ENCODE measurements at places on chromosomes 6 and 20.

GRCh38 chr20:38843346-38843745 is 37.8 kb downstream of the PPP1R16B start:
- DNase-seq, result no peak

GRCh38 chr6:71289039-71289801 is 609 bp downstream of the OGFRL1 start:
- no peak for DNase-seq

- DNase-seq, result no peak
Measured at GRCh38 chr20:32535953-32536823, 48.9 kb downstream of the NOL4L start.

DNA sequence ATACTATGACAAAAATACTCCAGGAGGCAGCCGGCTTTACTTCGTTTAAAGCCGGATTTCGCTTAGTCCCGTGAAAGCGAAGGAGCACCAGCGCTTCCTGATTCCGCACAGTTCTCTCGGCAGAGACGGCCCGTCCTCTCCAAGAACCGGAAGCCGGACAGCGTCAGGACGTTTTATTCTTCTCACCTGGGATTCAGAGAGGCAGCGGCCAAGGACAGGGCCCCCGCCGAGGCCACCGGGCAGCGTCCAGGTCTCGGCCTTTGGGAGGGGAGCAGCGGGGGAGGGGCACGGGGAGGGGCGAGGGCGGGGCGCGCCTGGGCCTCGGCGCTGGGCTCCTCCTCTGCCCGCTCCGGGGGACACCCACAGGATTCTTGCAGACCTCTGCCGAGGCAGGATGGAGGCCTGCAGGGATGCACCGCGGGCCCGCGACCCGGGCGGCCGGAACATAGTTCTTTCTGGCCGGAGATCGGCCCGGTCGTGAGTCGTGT is 2.8 kb upstream of the DIDO1 start:
- DNase-seq, result no peak

DNA sequence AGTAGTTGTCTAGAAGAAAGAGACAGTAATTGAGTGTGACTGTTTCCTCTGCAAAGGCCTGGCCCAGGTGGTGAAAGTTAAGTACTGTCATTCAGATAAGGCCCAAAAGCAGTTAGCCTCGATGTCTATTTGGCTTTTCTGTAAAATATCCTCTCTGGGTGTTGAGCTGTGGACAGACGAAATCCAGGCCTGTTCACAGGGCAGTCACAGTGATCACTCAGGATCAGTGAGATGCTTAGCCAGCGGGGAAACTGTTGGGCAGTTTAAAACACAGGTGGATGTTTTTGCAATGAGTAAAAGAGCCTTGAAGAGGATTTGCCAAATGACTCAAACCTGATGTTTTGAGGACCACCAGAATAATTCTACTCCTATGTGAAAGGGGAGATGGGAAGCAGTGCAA is 22.0 kb upstream of the PRDM1 start:
- no peak for DNase-seq

DNA sequence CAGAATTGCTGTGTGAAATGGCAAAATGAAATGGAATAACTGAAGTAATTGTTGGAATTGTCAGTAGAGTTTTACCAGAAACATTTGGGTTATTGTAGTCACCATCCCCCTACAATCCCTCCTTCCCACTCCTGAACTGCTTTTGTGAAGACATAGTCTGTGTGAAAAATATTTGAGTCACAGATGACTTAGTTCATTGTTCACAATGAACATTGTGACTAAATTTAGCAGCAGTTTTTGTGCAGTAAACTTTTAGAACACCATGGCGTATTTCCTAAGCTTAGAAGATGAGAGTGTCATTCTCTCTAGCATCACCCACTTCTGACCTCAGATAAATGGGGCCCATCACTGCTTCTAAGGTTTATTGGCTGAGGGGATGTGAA is 11.0 kb downstream of the OTOR start:
- DNase-seq, result peak; percentile 54

GRCh38 chr6:2623295-2623694 is 127.4 kb downstream of the MYLK4 start:
- DNase-seq, result no peak

GRCh38 chr6:108521616-108522107 is 39.1 kb upstream of the FOXO3 start:
- DNase-seq, result no peak

DNA sequence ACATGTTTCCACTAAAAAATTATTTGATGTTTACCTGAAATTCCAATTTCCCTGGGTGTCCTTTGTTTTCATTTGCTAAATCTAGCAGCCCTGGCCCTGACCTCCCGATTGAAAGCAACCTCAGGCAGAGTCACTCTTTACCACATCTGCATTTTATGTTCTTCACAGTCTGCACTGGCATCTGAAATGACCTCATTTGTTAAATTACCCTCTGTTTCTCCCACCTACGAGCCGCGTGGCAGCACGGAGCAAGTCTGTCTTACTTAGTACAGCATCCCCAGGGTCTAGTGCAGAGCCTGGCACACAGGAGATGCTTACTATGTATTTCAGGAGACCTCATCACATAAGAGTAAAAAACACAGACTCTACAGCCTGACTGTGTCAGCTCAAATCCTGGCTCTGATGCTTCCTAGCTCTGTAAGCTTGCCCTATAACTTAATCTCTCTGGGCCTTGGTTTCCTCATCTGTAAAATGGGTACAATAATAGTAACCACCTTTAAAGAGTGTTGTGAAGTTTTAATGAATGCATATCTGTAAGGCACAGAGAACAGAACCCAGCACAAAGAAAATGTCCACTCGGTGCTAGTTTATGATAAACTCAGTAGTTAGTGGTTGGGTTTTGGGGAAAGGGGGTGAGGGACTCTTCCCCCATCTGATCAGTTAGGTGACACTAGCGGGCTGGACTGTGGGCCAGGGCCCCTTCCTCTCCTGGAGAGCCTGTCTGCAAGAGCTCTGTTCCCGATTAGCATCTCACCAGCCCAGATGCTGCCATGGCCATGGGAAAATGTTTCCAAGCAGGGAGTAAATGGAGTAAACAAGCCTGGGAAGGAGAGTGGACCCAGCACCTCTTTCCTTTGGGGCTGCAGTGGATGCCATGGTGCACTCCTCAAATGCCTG is 88.2 kb downstream of the PREX1 start:
- DNase-seq, result no peak

DNA sequence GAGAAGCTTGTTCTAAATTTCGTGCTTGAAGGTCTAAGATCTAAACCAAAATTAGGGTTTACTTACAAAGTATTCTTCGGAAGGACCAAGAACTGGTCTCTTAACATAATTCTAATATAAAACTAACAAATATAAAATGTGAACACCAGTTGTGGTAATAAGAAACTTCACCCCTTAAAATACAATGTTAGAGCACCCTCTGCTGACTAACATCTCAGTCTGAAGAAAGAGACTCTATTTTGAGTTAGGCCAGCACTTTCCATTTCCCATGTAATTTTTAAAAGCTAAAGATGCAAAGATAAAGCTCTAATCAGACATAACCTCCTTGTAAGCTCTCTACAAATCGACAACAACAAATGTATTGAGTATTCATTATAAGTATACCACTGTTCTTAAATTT is 24.6 kb downstream of the ATG5 start:
- DNase-seq, result peak; percentile 39

DNA sequence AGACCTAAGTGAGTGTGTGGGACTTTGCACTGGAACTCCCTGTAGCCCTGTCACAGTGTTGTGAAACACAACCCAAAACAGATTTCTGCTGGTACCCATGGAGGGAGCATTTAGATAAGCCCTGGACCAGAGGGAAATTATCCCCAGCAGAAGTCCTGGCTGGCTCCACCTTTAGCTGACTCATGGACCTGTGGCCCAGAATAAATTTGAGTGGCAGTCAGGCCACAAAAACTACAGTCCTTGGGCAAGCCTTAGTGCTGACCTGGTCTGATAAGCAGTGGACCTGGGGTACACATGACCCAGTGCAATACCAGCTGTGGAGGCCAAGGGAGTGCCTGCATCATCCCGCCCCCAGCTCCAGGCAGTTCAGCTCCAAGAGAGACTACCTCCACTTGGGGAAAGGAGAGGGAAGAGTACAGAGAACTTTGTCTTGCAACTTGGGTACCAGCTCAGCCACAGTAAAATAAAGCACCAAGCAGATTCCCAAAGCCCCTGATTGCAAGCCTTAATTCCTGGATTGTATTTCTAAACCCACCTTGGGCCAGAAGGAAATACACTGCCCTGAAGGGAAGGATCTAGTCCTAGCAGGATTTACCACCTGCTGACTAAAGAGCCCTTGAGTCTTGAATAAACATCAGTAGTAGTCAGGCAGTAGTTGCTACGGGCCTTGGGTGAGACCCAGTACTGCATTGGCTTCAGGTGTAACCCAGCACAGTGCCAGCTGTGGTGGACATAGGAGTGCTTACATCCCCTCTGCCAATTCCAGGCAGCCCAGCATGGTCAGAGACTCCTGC is 140.4 kb upstream of the COL21A1 start:
- DNase-seq, result no peak

GRCh38 chr6:125824946-125825771 is 34.4 kb downstream of the NCOA7 start:
- no peak for DNase-seq

- DNase-seq, result no peak
Measured at GRCh38 chr6:84062519-84063154, 29.1 kb downstream of the MRAP2 start.

DNA sequence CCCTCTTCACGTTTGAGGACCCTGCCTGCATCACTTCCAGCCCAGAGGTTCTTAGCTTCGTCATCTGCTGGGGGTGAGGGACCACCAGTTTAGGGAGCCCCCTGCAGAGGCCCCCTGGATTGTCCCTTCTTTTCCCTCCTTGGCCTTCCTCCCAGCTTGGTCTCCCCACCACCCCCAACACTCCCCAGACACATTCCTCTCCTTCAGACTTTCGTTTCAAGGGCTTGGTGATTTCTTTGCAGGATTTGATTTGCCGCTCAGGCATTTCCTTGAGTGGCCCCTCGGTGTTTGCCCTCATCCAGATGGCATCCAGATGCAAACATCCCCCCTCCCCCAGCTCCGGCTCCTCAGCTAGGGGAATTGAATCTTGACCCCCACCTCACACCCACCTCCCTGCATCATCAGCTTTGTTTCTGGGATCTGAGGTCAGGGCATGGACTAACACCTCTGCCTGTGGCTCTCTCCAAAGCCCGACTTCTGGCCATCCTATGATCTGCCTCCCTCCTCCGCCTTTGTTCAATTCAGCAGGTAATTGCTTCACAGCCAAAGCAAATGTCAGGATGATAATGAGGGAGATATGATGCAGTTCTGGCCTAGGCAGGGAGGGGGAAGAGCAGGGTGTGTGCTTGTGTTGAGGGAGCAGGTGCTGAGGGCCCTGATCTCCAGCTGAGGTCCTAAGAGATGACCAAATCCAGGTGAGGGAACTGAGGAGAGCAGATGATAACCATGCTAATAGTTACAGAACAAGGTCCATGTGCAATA is 141.5 kb downstream of the VEGFA start:
- DNase-seq, result no peak

GRCh38 chr6:63897952-63898351 is 262.4 kb downstream of the PHF3 start:
- no peak for DNase-seq

- DNase-seq, result peak; percentile 15
Measured at GRCh38 chr6:130848945-130849344, 21.7 kb downstream of the SMLR1 start.

DNA sequence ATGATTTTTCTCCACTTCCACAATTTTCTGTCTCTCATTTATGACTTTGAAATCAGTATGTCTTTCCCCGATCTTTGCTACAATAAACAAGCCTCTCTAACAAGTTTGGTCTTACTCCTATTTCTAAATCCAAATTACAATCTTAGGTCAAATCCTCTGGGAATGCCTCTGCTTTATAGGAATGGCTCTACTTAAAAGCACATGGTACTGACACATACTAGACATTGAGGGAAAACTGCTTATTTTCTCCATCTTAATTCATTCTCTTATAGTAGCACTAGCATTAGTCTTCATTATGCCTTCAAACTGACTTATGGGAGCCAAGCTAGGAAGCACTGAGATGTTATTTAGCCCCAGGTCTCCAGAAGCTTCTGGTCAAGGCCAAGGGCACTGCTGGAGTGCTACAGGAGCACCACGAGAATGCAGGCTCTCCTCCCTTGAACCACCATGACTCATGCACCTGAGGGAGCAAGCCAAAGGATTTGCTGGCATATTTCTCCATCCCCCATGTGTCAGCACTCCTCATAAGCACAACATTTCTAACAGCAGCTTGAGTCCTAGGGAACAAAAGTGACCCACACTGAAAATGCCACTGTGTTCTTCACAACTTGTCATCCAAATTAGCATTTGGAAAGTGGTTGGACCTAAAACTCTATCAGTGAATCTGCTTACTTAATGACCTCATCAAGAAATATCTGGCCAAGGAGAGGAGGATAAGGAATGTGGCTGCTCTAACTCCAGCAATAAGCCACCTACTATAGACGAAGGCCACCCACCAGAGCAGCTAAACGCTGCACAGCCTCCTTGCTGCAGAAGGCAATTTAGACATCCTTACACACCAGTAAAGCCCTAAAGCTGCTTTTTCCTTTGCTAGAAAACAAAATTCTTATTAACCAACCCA is 156.8 kb upstream of the KCNQ5 start:
- no peak for DNase-seq
